Bladder microvascular endothelial cell (primary cell): ENCODE measurements at places on chromosomes 12 and 14. TPM values are rescaled to one million over a fixed set of nuclear protein-coding genes. Genes with fewer than 3 reads are reported as not detected.

The SYT10 gene
- total RNA-seq: not detected in 2 replicates

The RARG gene
- total RNA-seq: 8.9 and 16.0 TPM in 2 replicates

The KRT75 gene
- not detected in 2 replicates for total RNA-seq

The SLC25A21 gene
- 0.16 and 1.3 TPM in 2 replicates for total RNA-seq

The PROX2 gene
- not detected in 2 replicates for total RNA-seq

The BTBD6 gene
- 51.5 and 56.8 TPM in 2 replicates for total RNA-seq

The CDH24 gene
- 8.7 and 10.9 TPM in 2 replicates for total RNA-seq

The HAL gene
- under 0.01 and 0.25 TPM in 2 replicates for total RNA-seq

The TC2N gene
- total RNA-seq: 0.16 and 3.3 TPM in 2 replicates

The SAMD15 gene
- 0.38 and 0.49 TPM in 2 replicates for total RNA-seq
